IPS DF 6.9 (cell line): ENCODE measurements at places on chromosomes 3 and 15.

GRCh38 chr3:189776149-189776824 lies 145.1 kb downstream of the TP63 start:
- DNase-seq = no peak

GRCh38 chr3:31532587-31533168 lies at the start of gene STT3B:
Gene STT3B, plus strand, starts transcription at chr3:31532925. Its CDS starts 74 bp downstream, at chr3:31532999.
- DNase-seq = no peak

- no peak for DNase-seq
Observed at GRCh38 chr3:132433121-132433520, 15.8 kb downstream of the DNAJC13 start.

DNA sequence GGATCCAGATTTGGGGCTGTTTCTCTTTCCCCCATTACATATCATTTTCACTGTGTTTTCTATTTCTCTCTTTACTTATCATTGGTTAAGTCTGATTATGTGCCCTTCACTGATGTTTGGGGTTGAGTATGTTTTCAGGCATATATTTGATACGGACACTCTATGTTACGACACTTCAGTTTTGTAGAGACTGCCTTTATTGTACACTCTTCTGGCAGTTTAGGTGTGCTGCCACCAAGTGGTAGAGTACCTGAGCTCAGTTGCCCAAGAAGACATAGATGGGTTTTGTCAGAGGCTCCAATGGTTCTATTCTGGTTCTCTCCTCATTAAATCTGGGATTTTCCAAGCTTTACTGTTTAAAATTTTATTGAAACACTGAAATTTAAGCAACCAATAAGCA lies 255.0 kb upstream of the ROPN1 start:
- no peak for DNase-seq

- no peak for DNase-seq
Observed at GRCh38 chr3:126064627-126065258, 19.2 kb downstream of the SLC41A3 start.

DNA sequence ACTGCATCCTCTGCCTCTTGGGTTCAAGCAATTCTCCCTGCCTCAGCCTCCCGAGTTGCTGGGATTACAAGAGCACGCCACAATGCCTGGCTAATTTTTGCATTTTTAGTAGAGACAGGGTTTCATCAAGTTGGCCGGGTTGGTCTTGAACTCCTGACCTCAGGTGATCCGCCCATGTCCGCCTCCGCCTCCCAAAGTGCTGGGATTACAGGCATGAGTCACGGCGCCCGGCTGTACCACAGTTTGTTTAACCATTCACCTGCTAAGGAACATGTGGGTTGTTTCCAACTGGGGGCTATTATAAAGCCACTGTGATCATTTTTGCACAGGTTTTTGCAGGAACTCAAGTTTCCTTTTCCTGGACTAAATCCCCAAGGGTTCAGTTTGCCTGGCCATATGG lies 123.2 kb upstream of the RAP2B start:
- no peak for DNase-seq

DNA sequence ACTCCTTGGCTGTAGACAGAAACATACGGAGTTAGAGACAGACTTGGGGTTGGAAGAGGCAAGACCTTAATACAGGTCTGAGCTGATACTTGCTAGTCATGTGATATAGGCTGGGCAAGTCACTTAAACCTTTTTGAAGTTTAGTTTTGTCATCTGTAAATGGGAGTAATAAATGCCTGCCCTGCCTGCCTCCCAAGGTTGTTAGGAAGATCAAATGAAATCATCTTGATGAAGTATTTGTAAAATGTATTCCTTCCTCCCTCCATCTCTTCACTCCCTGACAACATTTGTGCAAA lies 2.9 kb downstream of the PXK start:
- no peak for DNase-seq

DNA sequence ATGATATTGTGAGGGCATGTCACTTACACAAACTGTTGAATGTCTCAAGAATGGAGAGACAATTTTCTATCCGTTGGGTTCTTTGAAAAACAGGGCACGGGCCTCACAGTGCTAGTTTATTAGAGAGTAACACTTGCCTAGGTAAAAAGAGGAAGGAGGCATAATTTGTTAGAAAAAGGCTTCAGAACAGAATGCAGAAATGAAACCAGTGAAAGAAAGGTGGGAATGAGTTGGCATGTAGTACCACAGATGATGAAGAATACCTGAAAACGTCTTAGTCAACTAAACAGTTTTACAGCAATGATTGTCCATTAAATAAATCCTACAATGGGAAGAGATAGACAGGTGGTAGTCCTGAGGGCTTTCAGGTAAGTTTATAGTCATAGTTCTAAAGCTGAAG lies 1399.7 kb upstream of the CADM2 start:
- DNase-seq = no peak

GRCh38 chr15:34012461-34013028 lies 26.5 kb downstream of the AVEN start:
- no peak for DNase-seq

GRCh38 chr15:74264081-74264501 lies 28.0 kb downstream of the CCDC33 start:
- no peak for DNase-seq

DNA sequence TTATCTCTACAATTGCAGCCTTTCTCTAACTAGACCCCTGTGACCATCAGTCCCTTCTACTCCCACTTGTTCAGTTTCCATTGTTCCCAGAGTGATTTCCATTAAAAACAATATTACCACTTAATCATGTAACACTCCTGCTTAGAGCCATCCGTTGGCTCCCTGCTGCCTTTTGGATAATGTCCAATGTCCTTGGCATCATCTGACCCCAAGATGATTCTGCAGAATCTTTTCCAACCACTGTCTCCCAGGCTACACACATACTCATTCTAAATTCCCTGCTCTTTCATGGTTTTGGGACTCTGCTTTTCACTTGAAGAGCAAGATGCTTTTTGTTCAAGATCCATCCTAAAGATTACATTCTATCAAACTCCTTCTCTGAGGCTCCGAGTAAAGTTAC lies 7.1 kb downstream of the KCNH8 start:
- no peak for DNase-seq

DNA sequence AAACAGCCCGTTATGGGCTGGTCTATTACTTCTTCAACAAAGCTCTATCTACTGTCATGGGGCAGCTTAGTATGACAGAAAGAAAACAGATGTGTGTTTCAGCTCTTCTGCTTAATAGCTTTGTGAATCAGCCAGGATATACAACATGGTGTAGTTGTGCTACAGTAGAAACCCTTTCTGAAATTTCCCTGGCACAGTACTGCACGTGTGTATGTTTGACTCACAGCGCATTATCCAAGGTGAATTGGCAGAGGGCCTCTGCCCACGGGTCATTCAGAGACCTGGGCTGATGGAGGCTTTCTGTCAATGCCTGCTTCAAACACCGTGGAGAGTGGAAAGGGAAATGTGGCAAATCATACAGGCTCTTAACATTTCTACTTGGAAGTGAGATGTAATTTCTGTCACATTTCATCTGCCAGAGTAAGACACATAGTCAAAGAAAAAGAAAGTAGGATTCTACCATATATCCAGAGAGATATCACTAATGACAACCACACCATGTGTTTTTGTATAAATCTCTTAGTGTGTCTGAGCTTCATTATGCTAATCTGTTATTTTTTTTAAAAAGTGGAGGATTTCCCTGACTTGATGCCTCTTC lies 505.1 kb downstream of the CNTN4 start:
- DNase-seq = no peak

DNA sequence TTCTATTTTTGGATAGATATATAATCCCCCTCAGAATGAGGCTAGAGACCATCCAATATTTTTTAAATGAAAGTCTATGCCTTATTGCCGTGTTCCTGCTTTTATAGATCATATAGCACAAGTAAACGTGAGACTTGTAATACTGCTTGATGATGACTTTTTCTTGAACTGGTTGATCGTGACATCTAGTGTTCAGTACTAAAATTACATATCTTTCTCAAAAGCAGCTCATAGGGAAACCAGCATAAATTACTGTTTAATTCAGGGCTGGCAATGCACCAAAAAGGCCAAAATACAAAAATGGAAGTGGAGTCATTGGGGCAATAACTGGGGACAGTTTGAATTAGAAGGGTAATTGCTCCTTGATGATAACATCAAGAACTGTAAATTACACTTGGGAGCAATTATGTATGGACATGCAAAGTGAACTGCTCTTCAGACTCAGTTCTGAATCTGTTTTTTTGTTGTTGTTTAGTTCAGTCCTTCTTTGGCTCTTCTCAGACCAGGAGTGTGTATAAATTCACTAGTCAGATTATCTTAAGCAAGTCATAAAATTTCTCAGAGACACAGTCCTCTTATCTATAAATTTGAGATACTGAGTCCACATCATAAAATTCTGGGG lies 325.3 kb downstream of the THSD4 start:
- DNase-seq = no peak

GRCh38 chr3:188470508-188471130 lies 316.7 kb downstream of the LPP start:
- no peak for DNase-seq

DNA sequence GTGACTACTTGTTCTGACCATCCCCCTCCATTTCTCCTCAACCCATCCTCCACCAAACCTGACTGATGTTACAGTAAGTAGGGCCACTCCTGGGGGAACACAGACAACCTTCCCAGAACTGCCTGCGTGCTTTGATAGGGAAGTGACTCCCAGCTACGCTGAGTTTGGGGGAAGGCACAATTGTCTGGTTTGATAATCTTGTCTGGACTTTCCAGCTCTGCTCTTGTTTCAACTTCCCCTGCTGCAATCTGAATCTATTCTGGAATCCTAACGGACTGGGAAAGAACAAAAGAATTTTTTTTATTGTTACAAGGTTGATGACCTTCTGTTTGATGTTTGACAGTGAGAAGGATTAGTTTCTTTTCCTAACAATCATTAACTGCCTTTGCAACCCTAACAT lies 895.6 kb downstream of the ROBO1 start:
- no peak for DNase-seq

GRCh38 chr15:57387564-57388076 lies 11.3 kb downstream of the CGNL1 start:
- DNase-seq = no peak

GRCh38 chr3:58034738-58035523 lies 26.7 kb downstream of the FLNB start:
- DNase-seq = no peak

DNA sequence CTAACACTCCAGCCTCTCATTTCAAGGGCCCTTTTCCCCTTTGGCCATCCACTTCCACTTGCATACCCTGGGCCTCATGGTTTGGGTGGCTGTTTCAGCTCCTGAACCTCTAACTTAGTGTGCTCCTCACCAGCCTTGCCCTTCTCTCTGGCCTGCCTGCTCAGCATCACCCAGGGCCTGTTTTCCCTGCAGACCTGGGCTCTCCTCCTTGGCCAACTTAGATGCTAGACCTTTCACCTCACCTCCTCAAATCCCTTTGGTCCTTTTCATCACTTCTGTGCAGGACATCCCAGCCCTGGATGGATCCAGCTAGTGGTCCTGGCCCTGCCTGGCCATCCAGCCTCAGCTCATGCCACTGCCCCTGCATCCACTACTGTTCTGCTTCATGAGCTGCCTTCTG lies 95.4 kb downstream of the CACNA1D start:
- DNase-seq = no peak

DNA sequence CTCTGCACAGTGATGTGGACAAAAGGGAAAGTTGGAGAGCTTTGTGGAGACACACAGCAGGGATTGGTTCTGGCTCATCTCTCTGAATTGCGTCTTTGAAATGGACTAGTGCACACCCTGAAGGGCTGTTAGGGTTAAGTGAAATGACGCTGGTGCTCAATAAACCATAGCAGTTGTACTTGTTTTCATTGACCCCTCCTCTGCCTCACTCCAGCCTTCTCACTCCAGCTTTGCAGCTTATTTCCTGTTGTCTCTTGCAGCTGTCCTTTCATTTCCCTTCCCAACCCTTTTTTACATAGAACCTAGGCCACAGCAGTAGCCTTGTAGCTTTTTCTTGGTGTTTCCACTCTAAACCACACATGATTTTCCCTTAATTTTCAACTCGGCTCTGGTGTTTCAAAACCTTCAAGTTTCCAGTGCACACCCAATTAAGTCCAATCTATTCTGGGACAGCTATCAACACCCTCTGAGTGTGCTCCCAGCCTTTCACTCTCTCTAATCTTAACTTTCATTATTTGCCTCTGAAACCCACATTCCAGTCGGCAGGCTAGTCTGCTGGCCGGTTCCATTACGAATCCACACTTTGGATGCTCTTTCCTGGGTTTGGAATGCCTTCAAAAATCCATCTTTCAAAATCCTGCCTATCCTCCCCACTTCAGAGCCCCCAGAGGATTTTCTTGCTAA lies 6.4 kb downstream of the C3orf52 start:
- no peak for DNase-seq

DNA sequence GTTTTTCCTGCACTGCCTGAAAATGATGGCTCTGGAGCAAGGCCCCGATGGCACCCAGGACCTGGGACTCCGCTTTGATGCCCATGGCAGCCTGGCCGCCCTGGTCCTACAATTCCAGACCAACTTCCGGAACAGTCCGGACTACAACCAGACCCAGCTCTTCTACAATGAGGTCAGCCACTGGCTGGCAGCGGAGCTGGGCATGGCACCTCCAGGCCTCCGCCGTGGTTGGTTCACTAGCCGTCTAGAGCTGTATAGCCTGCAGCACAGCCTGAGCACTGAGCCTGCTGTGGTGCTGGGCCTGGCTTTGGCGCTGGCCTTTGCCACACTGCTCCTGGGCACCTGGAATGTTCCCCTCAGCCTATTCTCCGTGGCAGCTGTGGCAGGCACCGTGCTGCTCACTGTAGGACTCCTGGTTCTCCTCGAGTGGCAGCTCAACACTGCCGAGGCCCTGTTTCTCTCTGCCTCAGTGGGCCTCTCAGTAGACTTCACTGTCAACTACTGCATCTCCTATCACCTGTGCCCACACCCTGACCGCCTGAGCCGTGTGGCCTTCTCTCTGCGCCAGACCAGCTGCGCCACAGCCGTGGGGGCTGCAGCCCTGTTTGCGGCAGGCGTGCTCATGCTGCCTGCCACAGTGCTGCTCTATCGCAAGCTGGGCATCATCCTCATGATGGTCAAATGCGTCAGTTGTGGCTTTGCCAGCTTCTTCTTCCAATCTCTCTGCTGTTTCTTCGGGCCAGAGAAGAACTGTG lies 10.9 kb downstream of the DISP2 start:
- DNase-seq = no peak

GRCh38 chr3:59981377-59981776 lies 931.6 kb upstream of the CFAP20DC start:
- no peak for DNase-seq
